HepG2 (cell line): ENCODE measurements at places on chromosomes 6 and 20.

DNA sequence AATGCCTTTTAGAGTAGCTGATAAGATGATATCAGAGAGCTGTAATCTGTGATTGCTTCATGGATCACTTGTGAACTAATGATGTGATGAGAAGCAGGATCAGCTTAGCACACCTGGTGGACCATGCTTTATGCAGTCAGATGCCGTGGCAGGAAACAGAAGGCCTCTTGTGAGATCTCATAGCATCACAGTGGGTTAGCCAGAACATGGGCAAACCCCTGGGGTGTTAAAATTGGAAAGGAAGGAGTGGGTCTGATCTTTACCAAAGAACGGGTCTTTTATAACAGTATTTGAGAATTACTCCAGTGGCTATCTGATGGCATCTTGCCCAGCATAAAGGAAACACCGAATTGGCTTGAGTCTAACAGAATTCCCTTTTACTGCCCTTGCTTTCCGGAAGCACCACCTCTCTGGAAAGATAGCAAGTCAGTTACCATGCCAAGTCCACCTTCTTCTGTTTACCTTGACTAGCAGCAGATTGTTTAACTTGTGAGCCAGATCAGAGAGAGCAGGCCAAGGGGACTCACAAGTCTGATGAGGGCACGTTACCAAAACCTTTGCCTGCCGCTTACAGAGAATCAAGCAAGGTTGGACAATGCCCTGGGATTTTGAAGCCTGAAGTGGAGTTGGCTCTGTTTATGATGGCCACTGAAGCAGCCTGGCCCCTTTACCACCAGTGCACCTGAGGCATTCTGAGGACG lies 20.9 kb upstream of the SRF start:
- DNase-seq = peak; percentile 87

GRCh38 chr6:52050051-52050405 lies 37.4 kb downstream of the PKHD1 start:
- DNase-seq = no peak

GRCh38 chr20:57566803-57567459 lies 6.0 kb downstream of the PCK1 start:
- no peak for DNase-seq

DNA sequence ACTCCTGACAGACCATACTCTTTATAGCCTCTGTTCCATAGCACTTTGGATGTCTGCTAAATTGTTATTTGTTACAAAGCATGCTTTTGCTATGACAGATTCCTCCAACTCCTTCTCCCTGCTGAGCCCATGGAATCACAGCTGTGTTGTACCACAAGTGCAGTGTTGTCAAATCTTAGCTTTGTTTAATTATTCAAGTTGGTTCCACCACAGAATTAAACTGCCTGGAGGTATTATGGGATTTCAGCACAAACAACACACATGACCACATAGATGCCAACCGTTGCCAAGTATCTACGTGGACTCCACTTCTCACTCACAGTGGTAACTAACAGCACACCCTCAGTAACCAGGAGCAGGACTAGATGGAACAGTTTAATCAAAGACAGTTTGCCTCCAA lies 32.7 kb upstream of the MARCKS start:
- DNase-seq = no peak

DNA sequence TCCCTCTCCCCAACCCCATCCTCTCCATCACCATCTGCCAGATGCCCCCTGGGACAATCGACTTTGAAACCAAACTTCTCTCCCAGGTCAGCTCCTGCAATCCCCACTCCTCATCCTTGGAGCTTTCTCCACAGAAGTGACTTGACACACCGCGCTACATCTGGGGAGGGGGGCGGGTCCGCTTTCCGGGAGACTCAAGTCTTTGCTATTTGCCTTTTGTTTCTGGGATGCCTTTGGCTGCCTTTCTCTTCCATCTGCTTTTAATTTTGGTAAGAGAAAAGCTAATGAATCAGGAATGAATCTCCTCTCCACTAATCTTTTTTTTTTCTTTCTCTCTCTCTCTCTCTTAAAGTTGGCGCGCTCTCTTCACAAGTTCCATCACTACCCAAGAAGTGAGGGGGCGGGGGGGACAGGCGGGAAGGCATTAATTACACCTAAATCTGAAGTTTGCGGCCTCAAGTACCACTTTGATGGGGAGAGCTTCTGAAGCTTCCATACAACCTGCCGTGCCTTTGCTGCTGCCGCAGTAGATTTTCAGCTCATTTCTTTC lies 664 bp upstream of the TPBG start:
- no peak for DNase-seq

DNA sequence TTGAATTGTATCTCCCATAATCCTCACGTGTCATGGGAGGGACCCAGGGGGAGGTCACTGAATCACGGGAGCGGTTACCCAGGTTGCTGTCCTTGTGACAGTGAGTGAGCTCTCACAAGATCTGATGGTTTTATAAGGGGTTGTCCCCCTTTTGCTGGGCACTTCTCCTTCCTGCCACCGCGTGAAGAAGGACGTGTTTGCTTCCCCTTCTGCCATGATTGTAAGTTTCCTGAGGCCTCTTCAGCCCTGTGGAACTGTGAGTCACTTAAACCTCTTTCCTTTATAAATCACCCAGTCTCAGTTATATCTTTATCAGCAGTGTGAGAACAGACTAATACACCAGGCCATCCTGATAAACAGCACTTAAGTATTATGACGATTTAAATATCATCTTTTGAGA lies 9.0 kb upstream of the MRGBP start:
- DNase-seq = no peak

DNA sequence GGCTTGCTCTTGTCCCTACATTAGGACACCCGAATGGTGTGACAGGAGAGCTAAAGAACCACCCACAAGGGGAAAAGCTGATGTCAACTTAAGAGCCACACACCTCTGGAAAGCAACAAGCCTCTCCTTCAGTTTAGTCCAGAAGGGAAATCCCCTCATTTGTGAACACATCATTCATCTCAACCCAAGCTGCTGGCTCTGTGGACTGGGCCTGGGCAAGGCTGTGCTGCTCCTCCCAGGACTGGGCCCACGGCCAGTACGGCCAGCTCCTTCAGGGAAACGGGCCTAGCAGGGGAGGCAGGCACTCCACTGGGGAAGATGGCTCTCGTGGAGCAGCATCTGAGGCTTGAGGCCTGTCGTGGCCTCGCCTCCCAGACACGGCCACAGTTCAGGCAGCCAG lies 12.8 kb upstream of the SLC4A11 start:
- DNase-seq = no peak

- DNase-seq = no peak
Observed at GRCh38 chr6:109769213-109769612, 78.1 kb downstream of the FIG4 start.

GRCh38 chr6:156582509-156582992 lies 194.6 kb upstream of the ARID1B start:
- no peak for DNase-seq

DNA sequence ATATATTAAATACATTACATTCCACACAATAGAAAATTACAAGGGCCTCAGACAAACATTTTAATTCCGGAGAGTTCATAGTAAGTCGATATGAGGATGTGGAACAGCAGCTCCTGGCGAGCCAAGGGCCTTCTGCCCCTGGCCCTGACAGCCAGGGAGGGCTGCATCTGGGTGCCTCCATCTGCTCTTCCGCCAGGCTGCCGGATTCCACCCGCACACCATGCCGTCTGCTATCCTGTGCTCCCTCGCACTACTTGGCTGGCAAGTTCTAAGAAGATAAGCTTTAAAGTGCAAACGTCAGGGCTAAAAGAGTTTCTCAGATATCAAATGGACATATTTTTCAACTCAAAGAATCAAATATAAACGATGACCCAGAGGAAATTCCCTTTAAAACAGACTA lies 656.3 kb upstream of the NOX3 start:
- no peak for DNase-seq

DNA sequence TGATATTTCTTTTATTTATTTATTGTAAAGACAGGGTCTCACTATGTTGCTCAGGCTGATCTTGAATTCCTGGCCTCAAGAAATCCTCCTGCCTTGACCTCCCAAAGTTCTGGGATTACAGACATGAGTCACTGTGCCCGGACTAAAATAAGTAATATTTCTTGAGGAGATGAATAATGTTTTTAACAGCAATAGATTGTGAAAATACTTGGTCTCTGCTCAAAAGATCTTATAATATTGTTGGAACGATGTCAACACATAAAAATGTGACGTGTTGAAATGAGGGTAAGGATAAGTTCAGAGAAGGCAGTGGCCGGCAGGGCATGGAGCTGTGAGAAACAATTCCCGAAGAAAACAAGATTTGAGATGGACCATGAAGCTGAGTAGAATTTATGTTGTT lies 178.7 kb downstream of the GJA1 start:
- no peak for DNase-seq

DNA sequence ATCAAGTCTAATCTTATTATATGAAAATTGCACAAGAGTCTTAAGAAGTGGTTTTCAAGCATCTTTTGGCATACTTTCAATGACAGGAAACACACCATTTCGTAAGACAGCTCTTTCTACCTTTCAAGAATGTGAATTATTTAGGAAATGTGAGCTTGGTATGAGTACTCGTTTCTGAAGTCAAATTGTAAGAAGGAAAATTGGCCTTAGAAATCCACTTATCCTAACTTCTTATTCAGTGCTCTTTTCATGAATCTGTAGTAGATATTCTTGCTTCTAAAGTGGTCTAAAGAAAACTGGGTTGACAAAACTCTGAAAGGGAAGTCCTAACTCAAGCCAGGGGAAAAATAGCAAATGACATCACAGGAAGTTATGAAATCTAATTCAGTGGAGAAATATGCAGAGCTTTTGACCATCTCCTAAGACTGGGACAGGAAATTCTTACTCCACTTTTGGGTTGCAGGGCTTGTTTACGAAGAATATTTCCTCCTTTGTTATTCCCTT lies 38.5 kb upstream of the OGFRL1 start:
- DNase-seq = no peak

- no peak for DNase-seq
Observed at GRCh38 chr6:99143108-99143861, 195.5 kb upstream of the FBXL4 start.

DNA sequence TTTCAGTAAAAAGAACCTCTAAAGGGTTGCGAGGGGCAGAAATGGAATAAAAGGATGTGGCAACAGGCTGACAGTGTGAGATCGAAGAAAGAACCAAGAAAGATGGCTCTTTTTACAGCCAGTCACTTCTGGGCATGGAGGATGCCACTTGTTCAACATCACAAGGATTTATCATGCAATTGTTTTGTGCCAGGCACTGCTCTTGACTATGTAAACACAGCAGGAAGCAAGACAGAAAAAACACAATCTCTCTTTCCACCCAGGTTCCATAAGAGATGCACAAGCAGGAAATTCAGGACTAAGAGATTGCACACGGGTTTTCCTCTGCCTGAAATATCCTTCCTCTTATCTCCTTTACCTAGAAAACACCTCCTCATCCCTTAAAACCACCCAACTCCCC lies 38.0 kb downstream of the FOXA2 start:
- no peak for DNase-seq

- no peak for DNase-seq
Observed at GRCh38 chr6:11110921-11111768, at the start of gene ERVFRD-1. Gene ERVFRD-1, minus strand, starts transcription at chr6:11111725. Its CDS starts 6,415 bp downstream, at chr6:11105310.

DNA sequence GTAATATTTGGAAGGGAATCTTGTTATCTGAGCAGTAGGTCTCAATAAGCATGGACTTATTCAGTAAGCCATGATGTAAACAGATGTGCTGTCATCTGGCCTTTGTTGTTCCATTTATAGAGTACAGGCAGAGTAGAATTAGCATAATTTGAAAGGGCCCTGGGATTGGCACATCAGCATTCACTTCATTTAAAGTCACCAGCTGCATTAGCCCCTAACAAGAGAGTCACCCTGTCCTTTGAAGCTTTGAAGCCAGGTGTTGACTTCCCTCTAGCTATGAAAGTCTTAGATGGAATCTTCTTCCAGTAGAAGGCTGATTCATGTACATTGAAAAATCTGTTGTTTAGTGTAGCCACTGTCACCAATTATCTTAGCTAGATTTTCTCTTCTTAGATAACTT lies 95.9 kb downstream of the ANKRD6 start:
- no peak for DNase-seq

DNA sequence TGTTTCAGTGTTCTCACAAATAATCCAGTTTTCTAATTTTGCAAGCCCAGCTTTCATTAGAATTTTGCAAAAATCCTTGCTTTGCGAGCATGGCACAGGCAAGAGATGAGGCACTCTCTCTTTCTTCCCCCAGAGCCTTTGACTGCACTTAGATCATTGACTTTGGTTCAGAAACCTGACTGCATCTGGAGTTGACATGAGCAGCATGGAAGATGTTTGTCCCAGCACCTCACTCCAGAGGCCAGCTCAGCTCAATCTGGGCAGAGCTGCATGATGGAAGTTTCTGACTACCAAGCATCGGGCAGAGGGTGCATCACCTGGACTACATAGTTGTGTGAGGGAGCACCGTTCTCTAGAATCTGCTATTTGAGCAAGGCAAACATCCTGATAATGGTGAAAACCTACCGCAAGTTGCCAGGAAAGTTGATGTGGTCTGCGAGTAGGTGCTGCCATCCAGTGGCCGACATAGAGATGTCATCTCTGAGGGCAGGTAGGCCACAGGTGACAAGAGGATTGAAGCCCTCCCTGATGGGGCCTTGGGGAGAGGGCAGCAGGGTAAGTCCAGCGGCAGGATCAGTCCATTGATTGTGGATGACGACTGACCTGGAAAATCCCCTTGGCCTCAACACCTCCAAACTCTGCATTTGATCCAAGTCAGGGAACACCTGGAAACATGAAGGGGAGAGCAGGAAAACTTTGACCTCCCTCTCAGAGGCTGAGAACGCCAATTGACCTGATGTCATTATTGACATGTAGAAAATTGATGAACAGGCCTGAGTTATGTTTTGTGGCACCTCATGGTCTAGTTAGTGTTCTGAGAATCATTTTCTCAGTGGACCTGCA lies 3.8 kb upstream of the LPA start:
- peak; percentile 50 for DNase-seq

- no peak for DNase-seq
Observed at GRCh38 chr20:53503517-53503919, 90.1 kb downstream of the ZNF217 start.

GRCh38 chr20:6925744-6926278 lies 158.3 kb downstream of the BMP2 start:
- no peak for DNase-seq

DNA sequence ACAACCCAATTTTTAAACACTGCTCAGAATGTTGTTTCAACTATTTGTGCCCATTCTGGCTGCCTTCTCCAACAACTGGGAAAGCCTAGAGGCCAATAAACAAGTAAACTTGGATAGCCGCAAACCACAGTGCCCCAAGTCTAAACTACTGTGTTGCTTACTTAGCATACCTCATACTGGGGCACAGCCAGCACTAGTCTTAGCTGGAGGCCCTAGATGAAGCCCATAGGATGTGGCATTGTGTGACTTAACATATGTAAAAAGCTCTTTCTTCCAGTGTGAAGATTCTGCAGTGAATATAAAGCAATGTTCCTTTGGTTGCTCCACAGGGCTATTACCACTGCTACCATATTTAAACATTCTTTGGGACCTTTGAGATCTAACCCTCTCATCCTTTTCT lies 564.3 kb upstream of the NRSN1 start:
- DNase-seq = no peak

DNA sequence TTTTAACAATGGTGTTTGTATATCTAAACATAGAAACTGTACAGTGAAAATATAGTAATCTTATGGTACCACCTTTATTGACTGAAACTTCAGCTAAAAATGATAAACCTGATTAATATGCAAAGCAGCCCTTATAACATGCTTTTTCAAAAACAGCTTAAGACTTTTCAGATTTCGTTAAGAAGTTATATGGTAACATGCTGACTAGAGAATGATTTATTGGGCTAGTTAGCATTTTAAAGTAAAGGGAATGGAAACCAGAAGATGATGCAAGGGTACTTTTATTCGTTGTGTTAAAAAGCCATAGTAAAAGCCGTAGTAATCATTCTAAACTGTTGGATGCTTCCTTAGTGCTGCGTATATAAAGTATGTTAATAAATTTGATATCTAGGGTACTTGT lies 50.5 kb downstream of the CBFA2T2 start:
- no peak for DNase-seq
